ENCODE measurements at places on chromosomes 7 and 10. TPM values are rescaled to one million over a fixed set of nuclear protein-coding genes. Genes with fewer than 3 reads are reported as not detected.

GRCh38 chr10:123409884-123410283, 255.7 kb downstream of the BUB3 start:
- no peak for DNase-seq

- peak; percentile 65 for DNase-seq
These were observed 87.1 kb downstream of the SLC16A9 start for GRCh38 chr10:59622320-59623132.

DNA sequence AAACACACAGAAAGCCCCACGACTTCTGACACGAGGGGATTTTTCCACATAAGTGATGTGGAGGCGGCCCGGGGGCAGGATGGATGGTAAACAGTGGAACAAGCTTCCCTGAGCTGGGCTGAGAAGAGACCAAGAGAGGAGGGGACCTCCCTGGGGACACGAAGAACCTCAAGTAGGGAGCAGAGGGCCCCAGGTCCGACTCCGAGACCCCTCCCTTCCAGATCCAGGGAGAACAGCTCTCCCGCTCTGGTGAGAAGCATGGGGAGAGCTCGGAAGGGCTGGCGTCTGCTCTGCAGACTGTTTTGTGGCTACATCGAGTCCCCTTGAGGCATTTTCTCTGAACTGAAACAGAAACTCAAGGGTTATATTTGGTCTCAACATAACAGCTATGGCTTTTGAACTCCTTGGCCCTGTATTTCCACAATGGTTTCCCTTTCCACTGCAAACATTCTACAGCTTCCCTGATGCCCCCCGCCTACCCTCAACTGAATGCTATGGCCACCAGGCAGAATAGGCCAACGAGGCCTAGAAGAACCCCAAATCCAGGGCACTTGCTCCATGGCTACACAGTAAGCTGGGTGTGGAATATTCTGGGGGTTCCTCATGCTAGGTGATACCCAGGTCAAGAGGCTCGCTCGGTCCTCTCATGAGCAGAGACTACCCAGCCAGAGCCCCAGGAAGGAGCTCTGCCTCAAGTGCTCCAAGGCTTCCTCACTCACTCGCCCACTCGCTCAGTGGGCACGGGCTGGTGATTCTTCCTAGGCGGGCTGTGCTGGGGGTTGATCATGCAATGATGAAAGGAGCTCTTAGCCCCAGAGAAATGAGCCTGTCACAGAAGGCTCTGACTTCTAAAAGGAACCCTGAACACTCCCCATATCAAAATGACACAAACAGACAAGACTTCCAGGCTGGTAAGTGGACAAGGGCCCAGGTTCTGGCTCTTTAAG, 47.5 kb downstream of the FAM53B start:
- DNase-seq, result no peak

DNA sequence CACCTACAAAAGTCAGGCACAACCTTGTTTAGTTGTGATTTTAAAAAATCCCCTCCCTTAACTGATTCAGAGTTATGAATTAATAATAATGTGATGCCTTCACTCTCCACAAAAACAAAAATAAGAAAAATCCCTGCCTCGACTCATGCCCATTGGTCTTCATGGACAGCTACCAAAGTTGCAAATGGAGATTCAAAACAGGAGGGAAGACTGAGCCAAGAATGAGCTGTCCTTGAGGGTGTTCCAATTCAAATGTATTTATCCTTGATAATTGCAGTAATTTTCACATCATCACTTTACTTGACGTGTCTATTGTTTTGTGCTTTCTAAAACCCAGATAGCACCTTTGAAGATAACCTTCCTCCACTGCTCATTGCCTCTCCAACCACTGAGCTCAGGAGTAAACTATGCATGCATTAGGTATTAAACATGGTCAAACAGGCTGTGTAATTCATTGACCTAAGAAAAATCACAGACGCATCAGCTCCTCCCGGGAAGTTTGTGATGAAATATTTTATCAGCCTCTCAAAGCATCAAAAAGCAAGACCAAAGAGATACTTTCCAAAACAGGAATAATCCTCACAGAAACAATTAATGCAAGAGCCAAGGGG, 712.7 kb upstream of the IGFBP3 start:
- DNase-seq, result no peak

The C10orf143 gene
- total RNA-seq, result not detected

GRCh38 chr10:102523250-102524029, 19.7 kb downstream of the SUFU start:
- DNase-seq, result no peak

GRCh38 chr10:13648425-13648824, 61.7 kb downstream of the PRPF18 start:
- DNase-seq, result no peak

The ERVW-1 gene
- total RNA-seq, result not detected

DNA sequence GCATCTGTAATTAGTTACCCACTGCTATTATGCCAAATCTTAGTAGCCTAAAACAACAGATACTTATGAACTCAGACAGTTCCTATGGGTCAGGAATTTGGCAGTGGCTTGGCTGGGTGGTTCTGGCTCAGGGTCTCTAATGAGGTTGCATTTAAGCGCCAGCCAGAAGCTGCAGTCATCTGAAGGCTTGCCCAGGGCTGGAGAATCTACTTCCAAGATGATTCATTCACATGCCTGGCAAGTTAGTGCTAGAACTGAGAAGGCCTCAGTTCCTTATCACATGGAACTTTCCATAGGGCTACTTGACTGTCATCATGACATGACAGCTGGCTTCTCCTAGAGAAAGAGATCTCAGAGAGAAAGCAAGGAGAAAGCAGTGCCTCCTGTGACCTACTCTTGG, 121.3 kb downstream of the AVL9 start:
- DNase-seq, result peak; percentile 86

DNA sequence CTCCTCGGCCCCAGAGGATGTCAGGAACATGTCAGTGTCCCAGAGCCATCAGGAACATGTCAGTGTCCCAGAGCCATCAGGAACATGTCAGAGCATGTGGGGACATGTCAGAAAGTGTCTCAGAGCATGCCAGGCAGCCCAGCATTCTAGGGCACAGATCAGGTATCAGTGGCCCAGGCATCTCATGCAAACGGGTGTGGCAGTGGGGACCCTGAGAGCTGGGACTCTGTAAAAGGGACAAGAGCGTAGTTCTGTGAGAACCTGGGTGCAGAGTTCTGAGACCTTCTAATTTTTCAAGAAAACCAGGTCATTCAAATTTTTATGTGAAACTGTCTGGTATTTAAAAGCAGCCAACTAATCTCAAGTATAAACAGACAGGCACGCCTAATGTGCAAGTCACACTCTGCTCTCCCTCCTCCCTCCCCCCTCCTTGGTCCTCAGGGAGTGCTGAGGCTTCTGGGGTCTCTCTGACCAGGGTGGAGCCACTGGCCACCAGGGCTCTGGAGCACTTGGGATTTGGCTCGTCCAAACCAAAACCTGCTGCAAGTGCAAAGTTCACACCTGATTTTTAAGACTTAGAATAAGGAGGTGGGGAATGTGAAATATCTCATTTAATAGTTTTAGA, 64.6 kb downstream of the ALOX5 start:
- no peak for DNase-seq

The RPEL1 gene
- total RNA-seq, result 0.17 TPM

GRCh38 chr10:29050081-29050480, 238.8 kb upstream of the LYZL1 start:
- DNase-seq, result no peak

The SAMD9 gene
- total RNA-seq, result 4.8 TPM

The ZPBP gene
- total RNA-seq, result not detected

- no peak for DNase-seq
These were observed 108.1 kb downstream of the ANLN start for GRCh38 chr7:36497775-36498174.

GRCh38 chr7:77877791-77878190, 79.2 kb downstream of the PHTF2 start:
- DNase-seq, result no peak

GRCh38 chr10:124959564-124959963, 17.6 kb downstream of the ZRANB1 start:
- no peak for DNase-seq

DNA sequence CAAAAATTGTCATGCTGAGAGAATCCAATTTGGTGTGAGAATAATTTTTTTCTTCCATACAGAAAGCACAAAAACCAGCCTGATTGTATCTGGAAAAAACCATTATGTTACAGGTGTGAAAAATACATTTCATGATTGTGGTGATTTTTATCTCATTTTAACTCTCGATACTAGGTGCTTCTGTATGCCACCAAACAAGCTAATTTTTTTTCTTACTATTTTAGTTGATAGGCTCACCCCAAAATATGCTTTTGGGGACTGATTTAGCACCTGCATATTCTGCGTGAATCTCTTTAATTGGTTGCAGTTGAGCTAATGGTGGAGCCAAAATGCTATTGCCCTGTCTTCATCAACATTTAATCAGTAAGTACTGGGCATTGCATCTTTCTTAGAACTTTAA, 1.9 kb downstream of the DMTF1 start:
- DNase-seq, result no peak

- DNase-seq, result no peak
These were observed 22.4 kb downstream of the KCNH2 start for GRCh38 chr7:150955519-150956394.

DNA sequence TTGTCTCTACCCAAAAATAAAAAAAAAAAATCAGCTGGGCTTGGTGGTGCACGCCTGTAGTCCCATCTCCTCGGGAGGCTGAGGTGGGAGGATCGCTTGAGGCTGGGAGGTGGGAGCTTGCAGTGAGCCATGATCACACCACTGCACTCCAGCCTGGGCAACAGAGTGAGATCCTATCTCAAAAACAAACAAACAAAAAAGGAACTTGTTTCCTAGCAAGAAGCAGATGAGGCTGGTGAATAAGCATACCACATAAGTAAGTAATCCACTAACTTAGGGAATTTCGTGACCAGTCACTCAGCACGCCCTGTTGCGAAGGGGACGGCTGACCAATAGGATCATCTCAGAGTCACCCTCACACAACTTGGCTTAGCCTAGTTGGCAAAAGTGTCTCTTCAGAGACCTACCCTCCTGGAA, 64.6 kb downstream of the CUX1 start:
- DNase-seq, result peak; percentile 87

The SPDYE16 gene
- not detected for total RNA-seq

The GNAT3 gene
- total RNA-seq, result not detected

GRCh38 chr10:76735866-76736265, 901.7 kb downstream of the KCNMA1 start:
- no peak for DNase-seq

- DNase-seq, result no peak
These were observed 62.3 kb upstream of the PDLIM1 start for GRCh38 chr10:95353123-95353522.

DNA sequence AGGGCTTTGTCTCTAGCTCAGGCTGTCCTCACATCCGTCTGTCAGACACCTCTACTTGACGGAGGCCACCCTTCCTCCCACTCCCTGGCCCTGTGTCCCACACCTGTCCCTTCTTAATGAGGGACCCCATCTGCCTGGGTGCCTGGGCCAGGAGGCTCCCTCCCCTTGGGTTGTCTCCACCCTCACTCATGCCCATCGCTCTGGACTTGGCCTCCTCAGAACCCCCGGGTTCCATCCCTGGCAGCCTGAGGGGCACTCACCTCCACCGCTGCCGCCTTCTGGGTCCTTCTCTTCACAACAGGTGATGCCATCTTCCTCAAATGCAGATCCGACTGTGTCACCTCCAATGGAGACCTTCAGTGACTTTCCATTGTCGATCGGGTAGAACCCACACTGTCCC, 20.2 kb upstream of the GJD4 start:
- DNase-seq, result no peak

The ABCA13 gene
- not detected for total RNA-seq

- no peak for DNase-seq
These were observed 10.4 kb downstream of the HTR7 start for GRCh38 chr10:90847436-90847835.

GRCh38 chr7:98137134-98137825, 30.6 kb downstream of the LMTK2 start:
- no peak for DNase-seq

The GATA3 gene
- 0.12 TPM for total RNA-seq

GRCh38 chr7:153091477-153091876, 331.9 kb downstream of the ACTR3B start:
- no peak for DNase-seq

DNA sequence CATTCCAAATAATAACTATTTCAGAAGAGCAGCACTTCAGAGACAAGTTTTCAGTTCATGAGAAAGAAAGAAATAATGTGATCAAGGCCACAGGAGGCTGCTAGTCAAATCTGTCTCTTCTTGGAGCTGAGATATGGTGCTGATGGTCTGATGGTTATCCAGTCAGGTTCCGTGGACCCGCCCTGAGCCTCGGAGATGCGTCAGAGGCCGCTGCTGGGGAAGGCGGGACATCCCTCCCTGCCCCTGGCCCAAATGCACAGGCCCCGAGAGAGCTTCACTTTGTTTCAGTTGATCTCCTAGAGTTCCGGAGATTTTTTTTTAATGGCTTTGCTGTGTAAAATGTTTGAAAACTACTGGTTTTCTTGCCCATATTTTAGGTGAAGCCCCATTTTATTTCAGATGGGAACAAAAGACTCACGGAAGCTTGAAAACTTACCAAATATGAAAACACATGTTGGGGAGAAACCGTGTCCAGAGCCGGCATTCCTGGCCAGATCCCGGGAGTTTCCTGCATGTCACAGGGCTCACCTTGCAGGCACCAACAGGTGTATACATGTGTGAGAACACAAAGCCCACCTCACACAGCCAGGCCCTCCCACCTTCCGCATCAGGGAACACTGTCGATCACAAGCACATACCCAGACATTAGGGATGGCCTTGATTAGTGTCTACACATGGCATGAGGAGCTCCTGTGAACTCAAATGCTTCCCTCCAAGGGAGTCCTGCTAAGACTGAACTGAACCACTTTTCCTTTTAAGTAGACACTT, 499.0 kb downstream of the TCERG1L start:
- DNase-seq, result no peak

DNA sequence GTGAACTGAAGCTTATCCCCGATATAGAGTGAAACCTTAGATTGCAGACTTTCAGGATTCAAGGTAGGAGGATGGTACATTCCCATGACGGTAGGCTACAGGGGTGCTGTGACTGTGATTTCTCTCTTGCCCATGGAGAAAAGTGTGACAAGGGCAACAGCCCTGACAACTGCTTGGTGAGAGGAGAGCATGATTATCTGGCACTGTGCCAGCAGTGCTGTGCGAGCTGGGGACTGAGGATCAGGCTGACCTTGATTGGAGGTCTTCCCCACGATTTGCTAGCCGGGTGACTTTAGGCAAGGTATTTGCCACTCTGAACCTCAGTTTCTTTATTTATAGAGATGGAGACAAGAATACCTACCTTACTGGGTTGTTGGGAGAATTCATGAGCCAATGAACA, 229.5 kb downstream of the PTEN start:
- DNase-seq, result no peak

- DNase-seq, result no peak
These were observed 27.0 kb upstream of the HSPA12A start for GRCh38 chr10:116769368-116769767.

The NFE2L3 gene
- 12.4 TPM for total RNA-seq

GRCh38 chr7:65379318-65379717, 5.7 kb downstream of the ZNF92 start:
- DNase-seq, result no peak

DNA sequence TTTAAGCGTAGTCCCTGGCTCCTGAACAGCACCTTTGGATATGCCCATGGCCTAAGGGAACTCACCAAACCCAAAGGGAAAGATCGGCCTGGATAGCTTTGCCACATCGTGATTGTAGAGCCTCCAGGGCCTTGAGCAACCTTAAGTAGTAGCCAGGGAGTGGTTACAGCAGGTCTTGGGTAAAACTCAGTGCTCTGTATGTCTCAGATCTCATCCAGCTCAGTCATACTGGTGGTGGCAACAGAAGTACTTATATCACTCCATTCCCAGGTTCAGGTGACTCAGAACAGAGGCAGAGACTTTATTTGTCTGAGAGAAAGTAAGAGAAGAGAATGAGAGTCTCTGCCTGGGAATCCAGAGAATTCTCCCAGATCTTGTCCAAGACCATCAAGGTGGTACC, 39.1 kb upstream of the AASS start:
- no peak for DNase-seq

Data from NCI-H460 (cell line).